NCI-H774 (cell line): ENCODE measurements at places on chromosomes 13 and 19.
A peak's percentile ranks its signal among the peaks of the same experiment; 100 is the strongest.

- no peak for DNase-seq
Measured at GRCh38 chr13:111325941-111326620, 5.6 kb downstream of the TEX29 start.

GRCh38 chr13:98771838-98772611 is 19.6 kb upstream of the SLC15A1 start:
- peak; percentile 65 for DNase-seq

DNA sequence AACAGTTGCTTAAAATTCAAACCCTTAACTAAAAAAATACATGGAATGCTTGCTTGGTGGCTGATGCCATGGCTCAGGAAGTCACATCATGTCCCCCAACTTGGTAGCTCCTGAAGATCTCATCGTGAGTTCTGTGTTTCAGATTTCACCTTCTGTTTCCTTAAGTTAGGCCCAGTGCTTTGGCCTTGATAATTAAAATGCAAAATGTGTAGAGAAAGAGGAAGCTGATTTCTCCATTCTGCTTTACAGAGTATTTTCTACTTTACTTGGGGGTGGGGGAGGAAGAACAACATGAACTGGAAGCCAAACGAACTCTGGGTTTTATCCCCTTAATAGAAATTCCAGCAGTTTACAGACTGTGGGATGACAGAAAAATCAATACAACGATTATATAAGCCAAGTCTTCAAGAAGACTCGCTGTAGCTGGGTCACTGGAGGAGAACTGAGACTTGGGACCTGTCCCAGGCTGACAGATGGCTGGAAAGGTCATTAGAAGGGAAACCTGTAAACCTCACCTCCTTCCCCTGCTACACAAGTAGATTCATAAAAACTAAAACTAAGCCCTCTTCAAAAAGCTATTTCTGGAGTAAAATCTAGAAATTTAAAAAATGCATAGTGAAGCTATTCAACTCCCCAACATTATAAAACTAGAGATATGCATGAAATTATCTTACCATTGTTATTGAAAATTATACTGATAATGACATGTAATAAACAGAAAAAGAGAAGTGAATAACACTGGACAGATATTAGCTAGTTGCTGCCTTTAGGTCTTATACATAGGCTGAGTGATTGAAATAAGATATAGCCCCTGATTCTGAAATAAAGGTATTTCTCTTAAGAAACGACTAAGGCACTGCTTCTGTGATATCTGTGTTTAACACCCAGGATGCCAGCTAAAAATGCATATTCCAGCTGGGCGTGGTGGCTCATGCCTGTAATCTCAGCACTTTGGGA is 22.1 kb upstream of the GGACT start:
- DNase-seq = no peak

DNA sequence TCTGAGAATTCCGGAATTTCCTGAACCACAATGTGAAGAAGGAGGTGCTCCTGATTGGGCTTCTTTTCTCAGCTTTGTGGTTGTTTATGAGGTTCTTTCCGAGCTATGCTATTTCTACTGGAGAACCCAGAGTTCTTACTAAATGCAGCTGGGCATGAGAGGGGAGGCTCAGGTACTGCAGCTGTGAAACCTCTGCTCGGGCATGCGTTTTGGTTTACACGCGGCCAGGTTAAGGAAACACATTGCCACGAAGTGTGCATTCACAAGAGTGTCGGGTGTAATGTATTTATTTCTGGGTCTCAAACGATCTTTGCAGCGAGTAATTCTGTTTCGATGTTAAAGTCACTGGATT is 661 bp upstream of the MIR17HG start:
- no peak for DNase-seq

- DNase-seq = no peak
Measured at GRCh38 chr13:39374741-39375189, 228.2 kb downstream of the LHFPL6 start.

DNA sequence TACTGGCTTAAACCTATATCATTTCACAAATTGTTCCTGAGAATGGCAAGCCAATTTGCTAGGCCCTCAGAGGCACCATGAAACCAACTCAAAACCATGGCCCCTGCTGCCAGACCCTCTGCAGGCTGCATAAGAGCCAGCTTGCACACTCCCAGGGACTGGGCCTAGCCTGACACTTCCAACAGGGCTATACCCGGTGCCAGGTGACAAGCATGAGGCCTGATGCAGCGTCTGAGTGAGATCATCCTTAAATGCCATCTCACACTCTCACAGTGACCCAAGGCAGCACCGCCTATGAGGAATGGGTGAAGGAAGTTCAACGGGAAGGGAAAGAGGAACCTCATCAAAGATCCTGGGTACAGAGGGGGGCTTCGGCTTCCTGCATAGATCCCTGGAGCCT is 65.6 kb downstream of the C13orf42 start:
- no peak for DNase-seq

- no peak for DNase-seq
Measured at GRCh38 chr19:41029524-41030432, 38.7 kb downstream of the CYP2B6 start.

DNA sequence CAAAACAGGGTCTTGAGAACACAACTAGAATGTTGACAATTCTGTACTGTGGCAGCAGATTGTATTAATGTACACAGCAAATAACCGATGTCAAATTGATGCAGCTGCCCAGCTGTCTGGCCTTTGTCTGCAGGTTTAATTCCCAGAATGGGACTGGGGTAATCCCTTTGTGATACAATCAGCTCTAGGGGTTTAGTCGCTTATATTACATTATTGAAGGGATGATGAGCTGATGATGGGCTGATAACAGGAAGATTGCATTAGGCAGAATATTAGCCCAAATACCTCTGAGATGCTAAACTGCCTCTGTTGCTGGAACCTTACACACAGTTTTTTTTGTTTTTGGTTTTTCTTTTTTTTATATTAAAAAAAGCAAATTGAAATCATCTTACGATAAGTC is 265.0 kb downstream of the RBM26 start:
- DNase-seq = no peak

DNA sequence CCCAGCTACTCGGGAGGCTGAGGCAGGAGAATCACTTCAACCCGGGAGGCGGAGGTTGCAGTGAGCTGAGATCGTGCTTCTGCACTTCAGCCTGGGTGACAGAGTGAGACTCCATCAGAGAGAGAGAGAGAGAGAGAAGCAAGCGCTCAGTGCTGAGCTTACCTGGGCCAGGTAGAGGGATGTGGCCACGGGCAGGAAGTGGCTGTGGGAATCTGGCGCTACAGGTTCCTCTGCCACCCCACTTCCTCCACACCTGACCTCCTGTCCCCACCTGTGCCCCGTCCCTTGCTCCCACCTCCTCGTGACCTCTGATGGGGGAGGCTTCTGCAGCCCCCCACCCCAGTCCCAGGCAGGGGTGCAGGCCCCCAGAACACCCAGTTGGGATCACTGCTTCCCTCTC is 1.0 kb upstream of the NCCRP1 start:
- no peak for DNase-seq

DNA sequence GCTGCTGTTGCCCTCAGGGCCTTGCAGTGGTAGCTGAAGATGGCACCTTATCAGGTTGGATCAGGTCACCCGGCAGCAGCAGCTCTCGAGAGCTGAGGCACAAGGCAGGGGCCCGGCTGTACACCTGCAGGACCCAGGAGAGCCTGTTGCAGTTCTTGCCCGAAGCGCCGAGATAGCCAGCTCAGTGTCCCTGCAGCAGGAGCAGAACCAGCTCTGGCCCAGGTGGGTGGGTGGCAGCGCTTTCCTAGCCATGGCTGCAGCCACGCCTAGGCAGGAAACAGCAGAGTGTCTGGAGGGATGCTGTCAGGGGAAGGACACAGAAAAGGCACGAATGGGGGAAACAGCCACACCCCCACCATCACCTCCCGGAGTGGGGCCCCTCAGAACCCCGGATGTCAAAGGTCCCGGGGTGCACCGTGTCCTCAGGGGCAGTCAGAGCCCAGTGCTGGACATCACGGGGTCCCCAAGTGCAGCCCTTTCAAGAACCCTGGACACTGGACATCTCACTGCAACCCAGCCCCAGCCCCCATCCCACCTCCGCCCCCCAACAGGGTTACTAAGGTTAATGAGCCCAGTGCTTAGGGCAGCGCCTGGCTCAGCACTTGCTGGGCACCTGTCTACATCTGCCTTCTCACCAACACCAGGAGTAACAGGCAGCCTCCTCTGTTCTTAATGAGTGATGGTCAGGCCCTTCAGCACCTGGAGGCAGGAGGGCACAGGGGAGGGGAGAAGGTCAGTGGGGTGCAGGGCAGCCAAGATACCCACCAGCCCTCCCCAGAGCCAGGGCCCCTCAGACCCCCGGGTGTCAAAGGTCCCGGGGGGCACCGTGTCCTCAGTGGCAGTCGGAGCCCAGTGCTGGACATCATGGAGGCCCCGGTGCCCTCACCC is 8.7 kb downstream of the ACP4 start:
- no peak for DNase-seq

DNA sequence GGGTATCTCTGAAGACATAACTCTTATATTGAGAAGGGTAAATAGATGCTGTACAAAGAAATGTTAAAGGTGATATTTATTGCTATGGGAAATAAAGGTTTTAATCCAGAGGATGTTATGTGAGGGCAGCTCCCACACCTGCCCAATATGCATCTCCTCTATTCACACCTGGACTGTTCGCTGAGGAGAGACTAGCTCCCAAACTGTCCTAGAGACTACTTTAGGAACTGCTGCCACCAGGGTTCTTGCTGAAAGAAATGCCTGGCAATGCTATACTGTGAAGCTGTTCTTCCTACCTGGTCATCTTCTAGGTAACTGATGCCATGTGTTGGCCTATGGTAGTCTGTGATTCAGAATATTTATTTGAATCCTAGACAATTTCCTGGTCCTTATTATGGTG is 1421.5 kb upstream of the SPRY2 start:
- no peak for DNase-seq

GRCh38 chr19:33755099-33756035 is 41.3 kb upstream of the KCTD15 start:
- no peak for DNase-seq

DNA sequence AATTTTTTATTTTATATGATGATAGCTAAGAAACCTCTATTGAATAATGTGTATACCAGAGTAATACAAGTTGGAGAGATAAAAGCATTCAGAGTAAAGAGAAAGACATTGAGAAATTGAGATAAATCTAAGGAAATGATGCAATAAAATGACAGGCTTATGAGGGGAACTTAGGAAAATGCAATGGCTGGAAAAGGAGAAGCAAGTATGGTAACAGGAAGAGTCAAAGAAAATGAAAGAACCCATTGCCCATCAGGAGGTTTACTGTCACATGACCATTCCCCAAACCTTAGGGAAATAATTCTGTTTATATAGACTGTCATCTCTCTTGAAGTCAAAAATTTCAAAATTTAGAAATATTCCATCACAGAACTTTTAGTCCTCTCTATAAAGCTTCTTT is 808.0 kb upstream of the PRR20A start:
- DNase-seq = no peak

GRCh38 chr13:21986602-21987001 is 315.7 kb downstream of the FGF9 start:
- no peak for DNase-seq
